ENCODE measurements at places on chromosomes 3 and 15. TPM values are rescaled to one million over a fixed set of nuclear protein-coding genes. Genes with fewer than 3 reads are reported as not detected.

The ALDH1A2 gene
- not detected for total RNA-seq

The XCR1 gene
- not detected for total RNA-seq

The ZNF502 gene
- 5.7 TPM for total RNA-seq

The SNX22 gene
- not detected for total RNA-seq

The ALDH1L1 gene
- 0.11 TPM for total RNA-seq

GRCh38 chr3:78101384-78101783 is 1061.5 kb downstream of the ROBO2 start:
- no peak for DNase-seq

DNA sequence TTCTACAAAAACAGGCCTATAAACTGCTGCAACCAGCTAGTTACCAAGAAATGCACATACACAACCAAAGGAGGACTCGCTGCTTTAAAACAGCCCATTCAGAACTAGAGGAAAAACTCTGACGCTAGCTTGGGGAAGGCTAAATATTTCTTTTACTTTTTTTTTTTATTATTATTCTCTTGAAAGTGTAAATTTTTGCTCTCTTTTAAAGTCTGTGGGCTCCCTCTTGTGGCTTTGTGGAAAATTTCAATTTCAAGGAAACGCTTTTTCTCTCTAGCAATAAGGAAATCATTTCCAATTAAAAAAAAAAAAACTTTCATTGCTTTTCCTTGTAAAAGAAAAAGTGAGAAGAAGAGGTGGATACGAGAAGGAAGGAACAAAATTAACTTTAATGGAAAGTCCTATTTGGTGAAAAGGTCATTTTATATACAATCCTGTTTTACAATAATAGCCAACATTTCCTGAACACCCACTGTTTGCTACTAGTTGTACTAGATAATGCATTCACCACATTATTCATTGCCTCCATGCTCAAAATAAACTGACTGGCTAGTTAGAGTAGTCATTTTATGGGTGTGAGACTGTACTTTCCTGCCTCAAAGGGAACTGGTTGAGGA is 51.2 kb upstream of the SAMMSON start:
- peak; percentile 3 for DNase-seq

DNA sequence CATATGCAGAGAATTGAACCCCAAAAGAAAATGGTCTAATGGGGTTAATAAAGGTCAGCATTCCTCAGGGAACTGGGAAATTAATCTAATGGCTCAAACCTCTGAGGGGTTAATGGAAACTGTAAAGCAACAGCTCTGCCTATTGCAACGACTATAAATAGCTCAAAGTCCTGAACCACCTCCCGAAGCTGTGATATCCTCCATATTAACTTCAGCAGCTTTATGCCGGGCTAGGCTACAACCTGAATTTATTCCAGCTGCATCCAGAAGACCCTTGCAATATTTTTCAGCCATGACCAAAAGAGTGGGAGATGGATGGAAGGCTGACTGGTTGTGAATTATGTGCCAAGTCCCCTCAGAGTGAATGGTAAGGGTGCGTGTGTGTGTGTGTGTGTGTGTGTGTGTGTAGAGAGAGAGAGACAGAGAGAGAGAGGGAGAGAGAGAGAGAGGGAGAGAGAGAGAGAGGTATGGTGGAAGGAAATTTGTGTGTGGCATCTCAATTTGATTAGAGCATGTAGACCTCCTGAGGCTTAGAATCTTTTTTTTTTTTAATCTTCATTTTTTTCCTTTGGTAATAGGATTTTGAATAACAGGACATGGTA is 109.9 kb downstream of the PDCD6IP start:
- DNase-seq: no peak

DNA sequence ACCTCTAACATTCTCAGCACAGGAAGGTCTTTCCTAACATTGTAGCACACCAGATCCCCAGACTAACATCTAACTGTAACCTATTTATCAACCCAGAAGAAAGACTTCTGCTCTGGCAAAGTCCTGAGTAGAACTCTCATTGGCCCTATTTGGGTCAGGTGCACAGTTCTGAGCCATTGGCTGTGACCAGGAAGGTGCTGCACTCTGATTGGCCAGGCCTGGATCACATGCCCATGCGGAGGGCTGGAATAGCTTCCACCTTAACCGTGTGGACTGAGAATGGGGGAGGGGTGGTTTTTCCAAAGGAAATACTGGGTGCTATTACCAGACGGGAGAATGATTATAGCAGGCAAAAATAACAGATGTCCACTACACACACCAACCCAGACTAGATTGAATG is 11.5 kb downstream of the FEZF2 start:
- DNase-seq: no peak

- DNase-seq: no peak
These were observed 251.8 kb upstream of the RORA start for GRCh38 chr15:61480863-61481262.

GRCh38 chr15:51737522-51738305 is at the start of gene LYSMD2:
Gene LYSMD2, minus strand, starts transcription at chr15:51737655. Its CDS starts 33 bp downstream, at chr15:51737622.
- DNase-seq: peak; percentile 91

DNA sequence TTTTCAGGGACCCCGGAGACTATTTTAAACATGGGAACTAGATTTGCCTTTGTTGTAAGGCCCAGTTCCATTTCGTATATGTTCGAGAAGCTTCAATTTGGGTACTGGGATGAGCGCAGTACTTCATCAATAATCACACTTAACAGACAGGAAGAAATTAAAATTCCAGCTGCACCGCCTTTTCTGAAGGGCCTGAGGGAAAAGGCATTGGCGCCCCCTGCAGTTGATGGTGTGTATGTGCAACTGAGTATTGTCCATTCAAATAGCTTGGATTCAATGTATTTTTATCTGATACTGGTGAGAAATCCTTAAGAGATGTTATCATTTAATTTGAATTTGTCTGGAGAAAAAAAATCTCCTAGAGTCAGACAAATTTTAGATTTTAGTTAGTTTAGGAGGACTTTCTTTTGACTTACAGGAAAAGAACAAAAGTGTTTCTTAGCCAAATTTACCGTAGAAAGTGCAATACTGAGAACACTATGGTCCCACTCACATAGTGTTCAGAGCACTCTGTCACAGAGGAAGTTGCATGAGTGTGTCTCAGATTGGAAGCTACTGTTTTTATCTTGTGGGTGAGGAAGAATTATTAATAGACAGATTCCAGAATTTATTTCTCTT is 5.4 kb upstream of the ALDH1A2 start:
- peak; percentile 70 for DNase-seq

DNA sequence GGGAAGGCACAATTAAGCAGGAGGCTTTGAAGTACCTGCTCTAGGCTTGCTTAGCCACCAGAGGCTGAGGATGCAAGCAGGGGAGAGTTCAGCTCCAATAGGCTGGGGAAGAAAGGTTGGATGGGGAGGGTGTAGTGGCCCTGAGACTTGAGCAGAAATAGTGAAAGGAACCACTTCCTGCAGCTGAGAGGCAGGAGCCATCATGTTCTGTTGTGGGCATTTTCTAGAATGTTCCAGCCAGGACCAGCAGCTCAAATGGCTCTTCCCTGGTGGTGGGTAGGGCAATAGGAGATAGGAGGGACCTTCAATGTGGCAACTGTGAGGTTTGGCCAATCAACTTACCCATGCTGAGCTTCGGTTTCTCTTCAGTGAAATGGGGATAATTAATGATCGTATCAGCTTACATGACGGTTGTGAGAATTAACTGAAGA is 79.1 kb upstream of the CGNL1 start:
- DNase-seq: no peak
